ENCODE measurements at places on chromosomes 11 and 22.

- no peak for DNase-seq
Measured at GRCh38 chr22:31983911-31984656, 39.7 kb downstream of the YWHAH start.

DNA sequence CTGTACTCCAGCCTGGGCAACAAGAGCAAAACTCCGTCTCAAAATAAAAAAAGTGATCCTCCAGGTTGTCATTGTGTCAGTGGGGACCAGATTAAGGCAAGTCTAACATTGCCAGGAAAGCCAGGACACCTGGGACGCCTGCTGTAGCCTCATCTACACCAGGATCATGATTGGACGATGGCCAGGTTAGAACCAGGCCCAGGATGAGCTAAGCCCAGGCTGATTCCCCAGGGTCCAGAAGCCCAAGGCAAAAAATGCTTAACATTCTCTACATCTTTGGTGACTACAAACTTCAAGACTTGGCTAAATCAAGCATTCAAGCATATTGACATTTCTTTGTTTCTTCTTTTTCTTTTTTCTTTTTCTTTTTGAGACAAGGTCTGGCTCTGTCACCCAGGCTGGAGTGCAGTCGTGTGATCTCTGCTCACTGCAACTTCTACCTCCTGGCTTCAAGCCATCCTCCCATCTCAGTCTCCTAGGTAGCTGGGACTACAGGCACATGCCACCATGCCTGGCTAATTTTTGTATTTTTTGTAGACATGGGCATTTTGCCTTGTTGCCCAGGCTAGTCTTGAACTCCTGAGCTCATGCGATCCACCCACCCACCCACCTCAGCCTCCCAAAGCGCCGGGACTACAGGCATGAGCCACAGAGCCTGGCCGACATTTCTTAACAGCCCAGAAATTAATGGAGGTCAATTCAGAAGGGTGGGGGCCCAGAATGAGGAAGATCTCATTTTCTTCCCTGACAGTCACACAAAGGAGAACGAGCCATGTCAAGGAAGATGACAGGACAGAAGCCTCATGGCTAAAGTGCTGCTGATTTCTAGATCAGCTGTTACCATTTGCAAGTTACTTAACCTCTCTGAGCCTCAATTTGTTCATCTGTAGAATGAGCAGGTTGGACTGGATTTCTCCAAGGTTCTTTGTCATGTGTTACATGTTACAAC, 12.5 kb upstream of the PTPRJ start:
- no peak for DNase-seq

DNA sequence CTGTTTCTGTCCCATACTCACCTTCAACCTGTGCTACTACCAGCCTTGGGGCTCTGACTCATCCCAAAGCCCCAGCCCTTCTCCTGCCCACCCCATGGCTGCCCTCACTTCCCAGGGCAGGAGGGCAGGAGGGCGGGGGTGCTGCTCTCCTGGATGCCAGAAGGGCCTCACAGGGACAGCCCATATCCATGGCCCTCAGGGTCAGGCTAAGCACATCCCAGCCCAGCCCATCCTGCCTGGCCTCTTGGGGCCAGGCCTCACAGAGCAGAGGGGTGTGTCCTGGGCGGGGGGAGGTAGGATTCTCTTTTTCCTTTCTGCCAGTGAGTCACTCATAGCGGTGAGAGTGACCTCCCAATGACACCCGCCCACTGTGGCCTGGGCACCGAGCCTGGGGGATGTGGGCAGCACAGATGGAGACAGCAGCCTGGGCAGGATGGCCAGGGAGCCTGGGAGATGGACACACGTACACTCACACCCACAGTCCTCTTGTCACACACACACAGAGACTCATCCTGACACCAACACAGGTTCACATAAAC, 2.4 kb downstream of the LTBP3 start:
- DNase-seq = no peak

GRCh38 chr11:23205156-23205871, 345.0 kb upstream of the CCDC179 start:
- no peak for DNase-seq

- DNase-seq = no peak
Measured at GRCh38 chr22:46862418-46863324, 100.2 kb downstream of the TBC1D22A start.
